ENCODE measurements at places on chromosomes 2 and 18. TPM values are rescaled to one million over a fixed set of nuclear protein-coding genes. Genes with fewer than 3 reads are reported as not detected.

DNA sequence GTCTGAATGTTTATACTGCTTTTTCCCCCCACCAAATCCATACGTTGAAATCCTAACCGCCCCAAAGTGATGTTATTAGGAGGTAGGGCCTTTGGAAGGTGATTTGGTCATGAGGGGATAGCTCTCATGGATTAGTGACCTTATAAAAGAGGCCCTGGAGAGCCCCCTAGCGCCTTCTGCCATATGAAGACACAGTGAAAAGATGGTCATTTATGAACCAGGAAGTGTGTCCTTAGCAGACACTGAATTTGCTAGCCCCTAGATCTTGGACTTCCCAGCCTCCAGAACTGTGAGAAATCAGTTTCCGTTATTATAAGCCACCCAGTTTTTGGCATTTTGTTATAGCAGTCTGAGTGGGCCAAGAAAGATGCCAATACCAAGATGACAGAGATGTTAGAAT is 7.2 kb upstream of the TSN start:
- DNase-seq, result no peak

Gene MROH2A
- not detected for polyA plus RNA-seq

Gene C2orf68
- polyA plus RNA-seq, result 51.2 TPM

Gene PTH2R
- polyA plus RNA-seq, result 1.2 TPM

GRCh38 chr18:37487400-37487867 is 78.2 kb downstream of the CELF4 start:
- no peak for DNase-seq

Gene CDKL4
- 0.42 TPM for polyA plus RNA-seq

GRCh38 chr2:81987370-81987769 is 1682.8 kb upstream of the LRRTM1 start:
- no peak for DNase-seq

DNA sequence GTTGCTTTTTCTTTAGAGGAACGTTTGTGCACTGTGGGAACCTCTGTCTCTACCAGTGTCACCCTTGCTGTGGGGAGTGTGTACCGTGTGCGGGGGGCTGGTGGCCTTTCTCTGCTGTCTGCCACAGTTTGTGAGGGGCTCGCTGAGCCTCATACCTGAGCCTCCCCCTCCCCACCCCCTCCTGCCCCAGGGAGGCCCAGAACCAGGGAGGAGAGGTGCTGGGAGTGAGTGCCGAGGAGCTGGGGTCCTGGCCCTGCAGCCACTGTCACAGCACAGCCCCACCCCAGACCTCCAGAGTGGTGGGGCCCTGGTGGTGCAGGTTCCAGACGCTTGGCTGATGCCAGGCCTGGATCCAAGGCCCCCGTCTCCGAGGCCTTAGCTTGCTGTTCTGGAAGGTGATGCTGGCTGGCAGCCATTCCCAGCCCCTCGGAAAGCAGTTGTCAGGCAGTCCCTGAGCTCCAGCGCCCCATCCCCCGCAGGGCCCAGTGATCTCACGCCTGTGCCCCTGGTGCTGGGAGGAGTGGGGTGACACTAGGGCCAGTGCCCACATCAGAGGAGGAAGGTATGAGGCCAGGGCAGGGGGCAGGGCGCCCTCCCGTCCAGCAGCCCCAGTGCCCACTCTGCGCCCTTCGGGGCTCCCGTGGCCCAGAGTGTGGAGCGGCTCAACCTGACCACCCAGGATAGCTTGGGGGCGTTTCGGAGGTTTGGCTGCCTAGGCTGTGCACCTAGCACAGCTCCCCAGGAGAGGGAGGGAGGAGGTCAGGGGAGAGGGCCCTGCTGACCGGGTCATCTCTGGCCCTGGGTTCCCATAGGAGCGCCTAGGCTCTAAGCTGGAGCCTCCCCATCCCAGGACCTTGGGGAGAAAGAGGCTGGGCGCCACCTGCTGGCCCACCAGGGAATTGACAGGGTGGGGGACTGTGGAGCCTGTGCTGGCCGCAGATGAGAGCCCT is 53.0 kb upstream of the ALPP start:
- DNase-seq, result no peak

Gene GPR45
- polyA plus RNA-seq, result not detected

GRCh38 chr2:233973786-233974185 is 56.6 kb downstream of the TRPM8 start:
- DNase-seq, result peak; percentile 7

- DNase-seq, result no peak
These were observed 10.9 kb upstream of the HS6ST1 start for GRCh38 chr2:128329607-128330006.

GRCh38 chr18:23584019-23584983 is 2.0 kb downstream of the NPC1 start:
- DNase-seq, result no peak

- DNase-seq, result no peak
These were observed 35.1 kb downstream of the KCNJ13 start for GRCh38 chr2:232741294-232741693.

Gene TEX44
- polyA plus RNA-seq, result not detected

DNA sequence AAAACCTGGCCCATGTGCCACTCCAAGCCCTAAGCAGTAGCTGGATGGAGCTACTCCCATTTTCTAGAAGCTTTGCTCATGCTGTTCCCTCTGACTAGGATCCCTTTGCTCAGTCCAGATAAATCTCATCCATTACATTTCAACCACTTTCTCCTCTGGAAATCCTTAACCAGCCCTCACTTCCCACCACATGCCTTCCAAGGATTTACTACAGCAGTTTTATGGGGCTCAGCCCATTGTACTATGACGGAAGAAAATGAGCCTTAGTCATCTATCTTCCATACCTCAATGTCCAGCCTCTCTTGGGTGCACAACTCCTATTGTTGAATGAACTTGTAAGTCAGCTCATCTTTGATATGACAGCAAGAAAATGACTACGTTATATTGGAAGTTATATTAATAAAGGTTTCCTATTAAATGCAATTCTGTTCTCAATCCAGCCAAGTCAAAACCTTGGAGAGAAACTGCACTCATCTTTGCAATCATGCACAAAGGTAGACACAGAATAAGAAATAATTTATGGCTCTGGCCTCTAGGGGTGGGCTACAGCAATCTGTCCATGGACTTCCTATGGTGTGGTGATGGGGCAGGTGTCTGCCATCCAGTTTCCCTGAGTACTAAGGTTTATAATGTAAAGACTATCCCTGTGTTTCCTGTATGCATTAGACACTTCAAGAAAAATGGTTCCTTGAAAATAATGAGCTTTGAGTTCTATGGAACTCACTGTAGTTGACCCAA is 3.4 kb downstream of the B4GALT6 start:
- DNase-seq, result no peak

Gene LMAN1
- polyA plus RNA-seq, result 77.5 TPM

DNA sequence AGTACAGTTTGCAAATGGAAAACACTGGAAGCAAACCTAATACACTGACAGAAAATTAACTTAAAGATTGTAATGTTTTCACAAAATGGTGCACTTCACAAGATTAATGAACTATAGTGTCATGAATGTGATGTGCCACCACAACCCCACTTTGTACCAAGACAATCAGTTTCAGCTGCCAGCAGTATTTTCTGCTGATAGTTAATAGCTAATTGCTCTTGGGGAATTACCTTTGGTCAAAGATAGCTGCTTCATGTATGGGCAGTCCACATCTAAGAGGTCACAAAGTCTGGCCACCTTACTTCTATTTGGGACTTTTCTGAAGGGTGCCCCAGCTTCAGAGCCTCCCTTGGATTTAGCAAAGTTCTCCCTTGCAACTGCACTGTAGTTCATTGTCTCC is 254.0 kb downstream of the CALCRL start:
- DNase-seq, result no peak

Gene CAPN14
- 0.07 TPM for polyA plus RNA-seq

Gene DLX1
- 0.54 TPM for polyA plus RNA-seq

GRCh38 chr2:232457121-232458011 is 1.4 kb downstream of the ALPI start:
- DNase-seq, result no peak

Gene KCNS3
- polyA plus RNA-seq, result 10.4 TPM

- DNase-seq, result no peak
These were observed 72.4 kb downstream of the TGOLN2 start for GRCh38 chr2:85255456-85255812.

DNA sequence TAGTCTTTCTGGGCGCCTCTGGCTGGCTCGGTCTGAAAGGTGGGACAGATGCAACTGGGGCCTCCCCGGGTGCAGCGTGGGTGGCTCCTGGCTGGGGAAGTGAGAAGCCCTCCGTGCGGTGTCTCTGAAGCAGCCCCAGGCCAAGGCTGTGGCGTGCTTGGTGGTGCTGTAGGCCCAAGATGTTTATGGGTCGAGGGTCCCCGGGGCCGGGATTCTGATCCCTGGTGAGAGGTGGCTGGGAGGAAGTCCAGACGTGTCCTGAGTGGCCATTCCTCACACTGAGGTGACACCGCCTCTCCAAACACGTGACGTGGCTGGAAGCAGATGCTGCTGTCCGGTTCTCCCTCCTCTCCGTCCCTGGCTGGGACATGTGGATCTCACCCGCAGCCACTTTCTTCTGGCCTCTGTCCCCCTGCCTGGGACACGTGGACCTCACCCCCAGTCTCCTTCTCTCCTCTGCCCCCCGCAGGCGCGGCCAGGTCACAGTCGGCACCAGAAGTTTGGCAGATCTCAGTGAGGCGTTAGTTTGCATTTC is 12.6 kb downstream of the RTP5 start:
- peak; percentile 61 for DNase-seq

Gene C2orf66
- polyA plus RNA-seq, result 0.27 TPM
